Stimulated activated CD4-positive, alpha-beta T cell treated with anti-CD3 and anti-CD28 coated beads, Interleukin-4, amount 100 ng/mL, for 48 hours (primary cell): ENCODE measurements at places on chromosomes 7 and 10.

GRCh38 chr10:23293145-23293724, 51.4 kb downstream of the C10orf67 start:
- DNase-seq, result peak; percentile 24

DNA sequence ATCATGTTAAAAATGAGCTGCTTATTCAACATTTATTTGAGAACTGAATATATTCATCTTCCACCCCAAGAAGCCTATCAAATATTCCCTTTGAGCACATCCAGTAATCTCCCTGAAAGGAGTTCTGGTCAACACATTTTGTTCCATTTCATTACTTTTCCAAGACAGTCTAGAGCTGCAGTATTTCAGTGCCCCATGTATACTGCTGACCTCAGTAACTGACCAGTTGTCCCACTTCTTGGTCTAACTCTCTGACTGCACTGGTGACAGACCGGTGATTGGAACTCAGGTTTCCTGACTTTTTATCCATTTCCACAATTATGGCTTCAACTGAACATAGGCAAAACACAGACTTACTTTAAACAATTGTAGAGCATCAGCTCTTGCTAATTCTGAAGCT, 206.8 kb upstream of the NPSR1 start:
- no peak for DNase-seq

DNA sequence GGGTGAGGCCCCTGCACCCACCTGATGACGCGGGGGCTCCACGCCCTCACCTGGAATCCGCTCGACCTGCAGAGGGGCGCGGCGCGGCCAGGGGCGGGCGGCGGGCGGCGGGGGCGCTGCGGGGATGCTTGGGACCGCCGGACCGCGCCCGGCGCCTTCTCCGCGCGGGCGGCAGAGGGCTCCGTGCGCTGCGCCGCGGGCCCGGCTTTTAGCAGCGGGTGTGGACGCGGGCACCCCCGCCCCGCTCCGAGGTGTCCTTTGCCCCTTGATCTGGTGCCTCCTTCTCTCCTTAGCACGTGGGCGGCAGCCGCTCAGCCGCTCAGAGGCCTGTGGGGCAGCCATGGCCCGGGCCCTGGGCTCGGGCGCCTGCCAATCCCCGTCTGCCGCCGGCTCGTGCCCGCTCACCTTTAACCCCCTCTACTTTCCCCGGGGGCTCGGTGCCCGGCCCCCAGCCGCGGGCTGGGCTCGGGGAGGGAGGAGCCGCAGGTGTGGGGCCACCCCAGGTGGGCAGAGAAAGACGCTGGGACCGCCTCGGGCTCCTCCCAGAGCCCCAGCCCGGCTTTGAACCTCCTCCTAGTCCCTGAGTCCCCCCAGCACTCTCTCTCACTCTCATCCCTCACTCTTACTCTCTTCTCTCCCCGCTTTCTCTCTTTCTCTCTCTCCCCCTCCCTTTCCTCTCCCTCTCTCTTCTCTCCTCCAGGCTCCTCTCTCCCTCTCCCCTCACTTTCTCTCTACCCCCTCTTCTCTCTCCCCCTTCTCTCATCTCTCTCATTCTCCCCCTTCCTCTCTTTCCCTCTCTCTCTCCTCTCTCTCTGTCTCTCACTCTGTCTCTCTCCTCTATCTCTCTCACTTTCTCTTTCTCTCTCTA, 19.7 kb upstream of the VPS37D start:
- DNase-seq, result no peak

DNA sequence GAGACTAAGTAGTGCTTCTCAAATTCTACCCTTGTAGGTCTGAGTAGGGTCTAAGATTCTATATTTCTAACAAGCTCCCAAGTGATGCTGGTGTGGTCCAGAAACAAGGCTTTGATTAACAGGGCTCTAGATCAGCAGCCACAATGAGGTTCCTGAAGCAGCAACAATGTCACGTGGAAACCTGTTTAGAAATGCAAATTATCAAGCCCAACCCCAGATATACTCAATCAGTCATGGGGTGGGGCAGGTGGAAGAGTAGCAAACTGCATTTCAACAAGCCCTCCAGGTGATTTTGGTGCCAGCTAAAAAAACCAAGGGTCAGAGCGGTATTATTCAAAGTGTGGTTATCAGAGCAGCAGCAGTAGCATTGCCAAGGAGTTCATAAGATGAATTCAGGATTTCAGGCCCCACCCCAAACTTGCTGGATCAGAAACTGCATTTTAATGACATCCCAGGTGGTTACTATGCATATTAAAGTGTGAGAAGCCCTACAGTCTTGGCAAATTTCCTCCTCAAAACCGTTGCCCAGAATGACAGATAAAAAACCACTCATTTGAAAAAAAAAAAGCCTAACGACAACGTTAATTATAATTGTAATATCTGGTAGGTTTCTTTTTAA, 199.2 kb downstream of the AHR start:
- no peak for DNase-seq

- DNase-seq, result peak; percentile 24
Measured at GRCh38 chr10:96720422-96721206, at the start of gene PIK3AP1. Gene PIK3AP1, minus strand, starts transcription at chr10:96720514. Its CDS starts 120 bp downstream, at chr10:96720394.

DNA sequence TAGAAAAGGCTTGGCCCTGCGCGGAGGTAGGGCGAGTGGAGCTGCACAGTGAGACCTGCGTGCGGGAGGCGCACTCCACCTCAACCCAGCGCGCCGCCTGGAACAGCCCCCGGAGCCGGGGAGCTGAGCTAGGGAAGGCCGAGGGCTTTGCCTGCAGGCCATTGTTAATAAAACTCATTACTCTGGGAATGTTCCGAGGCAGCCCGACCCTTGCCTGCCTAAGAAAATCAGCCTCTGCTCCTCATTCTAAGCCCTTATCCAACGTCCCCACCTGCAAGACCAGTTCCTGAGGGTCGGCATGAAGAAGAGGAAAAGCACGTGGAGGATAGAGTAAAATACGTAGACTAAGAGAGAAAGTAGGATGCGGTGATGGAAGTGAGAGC, 55.3 kb downstream of the C7orf25 start:
- DNase-seq, result no peak

DNA sequence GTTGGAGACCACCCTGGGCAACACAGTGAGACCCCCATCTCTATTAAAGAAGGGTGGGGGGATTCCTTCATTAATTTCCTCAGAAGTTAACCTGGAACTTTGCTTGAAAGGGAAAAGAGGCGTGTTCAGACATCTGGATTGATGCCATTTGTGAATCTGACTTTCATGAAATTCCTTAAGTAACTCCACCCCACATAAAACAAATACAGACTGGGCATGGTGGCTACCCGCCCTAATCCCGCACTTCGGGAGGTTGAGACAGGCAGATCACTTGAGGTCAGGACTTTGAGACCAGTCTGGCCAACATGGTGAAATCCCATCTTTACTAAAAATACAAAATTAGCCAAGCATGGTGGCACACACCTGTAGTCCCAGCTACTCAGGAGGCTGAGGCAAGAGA, 75.0 kb downstream of the EEPD1 start:
- no peak for DNase-seq

- no peak for DNase-seq
Measured at GRCh38 chr10:18689498-18689897, 30.3 kb downstream of the ARL5B start.

DNA sequence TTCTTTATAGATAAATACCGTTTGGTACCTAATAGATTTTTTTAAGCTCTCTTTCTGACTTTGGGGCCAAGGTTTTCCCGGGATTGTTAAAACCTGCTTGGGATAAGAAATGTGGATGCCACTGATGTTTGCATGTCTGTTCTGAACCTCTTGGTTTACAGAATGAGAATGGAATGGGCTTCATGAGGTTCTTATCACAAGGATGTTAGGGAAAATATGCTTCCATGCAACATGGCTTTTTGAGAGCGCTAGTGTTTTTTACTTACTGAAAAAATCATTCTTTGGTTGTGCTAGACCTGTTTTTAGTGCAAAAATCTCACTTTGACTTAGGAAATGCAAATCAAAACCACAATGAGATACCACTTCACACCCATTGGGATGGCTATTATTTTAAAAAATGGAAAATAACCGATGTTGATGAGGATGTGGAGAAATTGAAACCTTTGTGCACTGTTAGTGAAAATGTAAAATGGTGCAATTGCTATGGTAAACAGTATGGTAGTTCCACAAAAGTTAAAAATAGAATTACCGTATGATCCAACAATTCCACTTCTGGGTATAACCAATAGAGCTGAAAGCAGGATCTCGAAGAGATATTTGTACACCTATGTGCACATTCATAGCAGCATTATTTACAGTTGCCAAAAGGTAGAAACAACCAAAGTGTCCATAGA, 38.9 kb downstream of the TSPAN14 start:
- DNase-seq, result no peak

DNA sequence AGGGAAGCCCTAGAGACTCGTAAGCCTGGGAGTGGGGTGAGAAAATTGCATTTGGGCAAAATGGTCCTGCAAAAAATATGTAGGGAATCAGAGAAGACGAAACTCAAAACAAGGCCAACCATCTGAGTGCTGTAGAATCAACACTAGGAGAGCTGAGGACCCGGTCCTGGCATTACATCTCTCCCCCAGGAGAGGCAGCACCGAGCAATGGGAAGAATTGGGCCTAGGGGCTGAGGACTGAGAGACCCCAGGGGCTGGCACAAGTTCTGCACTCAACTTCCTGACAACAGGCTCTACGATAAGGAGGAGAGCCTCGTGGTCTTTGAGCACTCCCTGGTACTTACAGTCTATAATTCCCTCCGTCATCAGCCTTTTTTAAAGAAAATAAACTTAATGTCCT, 47.6 kb downstream of the BPGM start:
- DNase-seq, result no peak

DNA sequence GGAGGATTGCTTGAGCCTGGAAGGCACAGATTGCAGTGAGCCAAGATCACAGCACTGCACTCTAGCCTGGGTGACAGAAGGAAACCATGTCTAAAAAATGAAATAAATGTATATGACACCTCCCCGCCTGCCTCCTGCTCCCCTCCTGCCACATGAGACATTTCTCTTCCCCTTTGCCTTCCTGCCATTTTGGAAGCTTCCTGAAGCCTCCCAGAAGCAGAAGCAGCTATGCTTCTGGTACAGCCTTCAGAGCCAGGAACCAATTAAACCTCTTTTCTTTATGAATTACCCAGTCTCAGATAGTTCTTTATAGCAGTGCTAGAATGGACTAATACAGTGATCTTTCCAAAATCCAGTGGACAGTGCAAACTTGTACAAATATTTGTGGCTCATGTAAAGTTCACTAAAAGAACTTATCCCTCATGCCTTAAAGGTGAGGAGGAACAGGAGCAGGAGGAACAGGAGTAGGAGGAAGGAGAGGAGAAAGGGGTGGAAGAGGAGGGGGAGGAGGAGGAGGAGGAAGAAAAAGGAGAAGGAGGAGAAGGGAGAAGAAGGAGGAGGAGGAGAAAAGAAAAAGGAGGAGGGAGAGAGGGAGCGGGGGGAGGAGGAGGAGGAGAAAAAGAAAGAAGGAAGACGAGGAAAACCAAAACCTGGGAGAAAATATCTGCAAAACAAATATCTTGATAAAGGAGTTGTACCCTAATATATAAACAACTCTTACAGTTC, 2.8 kb upstream of the ABI1 start:
- DNase-seq, result no peak

DNA sequence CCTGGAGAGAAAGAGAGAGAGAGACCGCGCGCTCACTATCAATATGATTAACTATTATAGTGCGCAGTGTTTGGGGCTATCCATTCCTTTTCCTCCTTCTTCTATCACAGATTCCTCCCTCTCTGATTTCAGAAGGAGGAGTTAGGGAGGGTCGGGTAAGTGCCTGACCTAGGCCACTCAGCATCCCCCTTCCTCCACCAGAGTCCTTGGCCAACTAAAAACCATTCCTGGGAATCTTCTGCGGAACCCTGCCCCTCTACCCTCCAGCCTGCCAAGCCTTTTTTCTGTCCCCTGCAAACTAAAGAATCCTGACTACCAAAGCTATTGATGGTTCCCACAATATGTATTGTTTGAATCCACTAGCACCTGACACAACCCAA, 256.2 kb upstream of the NFE2L3 start:
- no peak for DNase-seq

DNA sequence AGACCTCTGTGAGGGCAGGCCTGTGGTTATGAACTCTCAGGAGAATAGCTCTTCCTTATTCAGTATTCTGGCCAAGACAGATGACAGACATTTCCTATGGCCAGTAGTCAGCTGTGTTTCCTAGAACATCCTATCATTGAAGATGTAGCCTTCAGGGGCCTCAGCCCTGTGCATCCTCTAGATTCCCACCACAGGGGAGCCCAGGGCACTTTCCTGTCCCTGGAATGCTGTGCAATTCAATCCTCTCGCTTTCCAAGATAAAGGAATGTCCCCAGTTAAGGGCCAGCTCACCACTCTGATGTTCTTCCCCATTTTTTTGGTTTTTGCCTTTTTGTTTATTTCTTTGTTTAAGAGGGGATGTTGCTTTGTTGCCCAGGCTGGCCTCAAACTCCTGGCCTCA, 578.8 kb upstream of the C7orf33 start:
- no peak for DNase-seq

GRCh38 chr10:70493660-70494234, 15.2 kb downstream of the PALD1 start:
- no peak for DNase-seq

GRCh38 chr7:101494602-101495329, 132.1 kb downstream of the COL26A1 start:
- DNase-seq, result no peak

DNA sequence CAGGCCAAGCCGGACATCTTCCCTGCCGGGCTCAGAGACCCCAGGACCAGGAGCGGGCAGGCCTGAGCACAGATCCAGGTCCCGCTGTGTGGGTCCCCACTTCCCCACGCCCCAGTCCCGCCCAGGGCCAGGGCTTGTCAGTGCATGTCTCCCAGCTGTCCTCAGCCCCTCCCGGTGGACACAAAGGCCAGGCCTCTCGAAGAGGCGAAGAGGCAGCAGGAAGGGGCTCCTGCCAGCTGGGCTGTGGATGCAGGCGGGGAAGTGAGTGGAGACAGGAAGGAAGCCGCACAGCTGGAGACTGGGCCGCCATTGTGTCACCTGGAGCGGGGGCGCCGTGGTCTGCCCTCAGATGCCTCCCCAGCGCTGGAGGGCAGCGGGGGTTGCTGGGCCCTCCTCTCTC, 4.8 kb downstream of the GRIFIN start:
- DNase-seq, result no peak

GRCh38 chr10:47295411-47295810, 4.6 kb upstream of the GDF10 start:
- DNase-seq, result no peak

DNA sequence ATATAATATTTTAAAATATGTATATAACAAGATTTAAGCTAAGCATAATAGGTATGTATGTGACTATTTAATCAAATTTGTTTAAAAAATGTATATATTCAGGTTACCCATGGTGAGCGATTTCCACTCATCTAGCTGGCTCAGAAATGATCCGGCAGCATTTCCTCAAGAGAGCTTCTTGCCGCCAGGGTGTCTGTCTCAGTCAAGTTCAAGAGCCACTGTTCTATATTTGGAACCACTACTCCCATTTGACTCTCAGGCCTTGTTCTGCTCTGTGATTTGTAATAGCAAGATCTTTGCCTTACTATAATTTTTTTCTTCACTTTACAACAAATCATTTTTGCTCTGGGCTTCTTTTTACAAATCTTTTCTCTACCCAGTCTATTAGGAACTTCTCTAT, 48.7 kb upstream of the CNTNAP2 start:
- DNase-seq, result no peak

- DNase-seq, result no peak
Measured at GRCh38 chr7:1729183-1729582, 59.1 kb downstream of the ELFN1 start.
